ENCODE measurements at places on chromosomes 11 and 22.

DNA sequence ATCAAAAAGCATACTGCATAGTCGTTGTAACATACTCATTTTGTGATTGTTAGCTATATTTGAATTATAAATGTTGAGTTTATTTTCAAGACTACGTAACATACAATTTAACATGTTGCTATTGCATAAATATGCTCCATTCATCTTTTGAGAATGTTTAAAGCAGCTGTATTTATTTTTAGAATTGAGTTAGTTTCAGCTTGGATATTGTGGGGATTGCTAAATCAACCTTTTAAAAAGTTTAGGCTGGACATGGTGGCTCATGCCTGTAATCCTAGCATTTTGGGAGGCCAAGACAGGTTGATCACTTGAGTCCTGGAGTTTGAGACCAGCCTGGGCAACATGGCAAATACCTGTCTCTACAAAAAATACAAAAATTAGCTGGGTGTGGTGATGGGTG is 288.1 kb downstream of the DYNC2H1 start:
- no peak for DNase-seq

GRCh38 chr22:44206330-44206645 is 25.6 kb downstream of the PARVG start:
- no peak for DNase-seq

GRCh38 chr11:94776351-94777321 is 8.5 kb downstream of the AMOTL1 start:
- DNase-seq, result no peak

DNA sequence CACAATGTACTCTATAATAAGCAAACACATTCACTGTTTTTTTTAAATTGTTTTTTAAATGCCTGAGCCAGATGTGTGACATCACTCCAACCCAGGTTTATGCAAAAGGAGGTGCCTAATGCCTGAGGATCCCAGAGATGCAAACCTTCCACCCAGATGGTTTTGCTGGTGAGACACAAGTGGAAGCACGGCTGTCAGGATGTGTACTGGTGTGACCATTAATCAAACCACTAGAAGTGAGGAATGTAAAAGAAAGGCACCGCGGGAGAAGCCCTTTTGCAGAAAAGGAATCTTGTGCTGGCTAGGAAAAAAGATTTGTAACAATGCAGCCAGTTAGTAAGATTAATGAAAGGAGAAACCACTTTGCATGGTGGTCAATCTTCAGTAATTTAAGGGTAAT is 407.4 kb downstream of the LARGE1 start:
- no peak for DNase-seq

DNA sequence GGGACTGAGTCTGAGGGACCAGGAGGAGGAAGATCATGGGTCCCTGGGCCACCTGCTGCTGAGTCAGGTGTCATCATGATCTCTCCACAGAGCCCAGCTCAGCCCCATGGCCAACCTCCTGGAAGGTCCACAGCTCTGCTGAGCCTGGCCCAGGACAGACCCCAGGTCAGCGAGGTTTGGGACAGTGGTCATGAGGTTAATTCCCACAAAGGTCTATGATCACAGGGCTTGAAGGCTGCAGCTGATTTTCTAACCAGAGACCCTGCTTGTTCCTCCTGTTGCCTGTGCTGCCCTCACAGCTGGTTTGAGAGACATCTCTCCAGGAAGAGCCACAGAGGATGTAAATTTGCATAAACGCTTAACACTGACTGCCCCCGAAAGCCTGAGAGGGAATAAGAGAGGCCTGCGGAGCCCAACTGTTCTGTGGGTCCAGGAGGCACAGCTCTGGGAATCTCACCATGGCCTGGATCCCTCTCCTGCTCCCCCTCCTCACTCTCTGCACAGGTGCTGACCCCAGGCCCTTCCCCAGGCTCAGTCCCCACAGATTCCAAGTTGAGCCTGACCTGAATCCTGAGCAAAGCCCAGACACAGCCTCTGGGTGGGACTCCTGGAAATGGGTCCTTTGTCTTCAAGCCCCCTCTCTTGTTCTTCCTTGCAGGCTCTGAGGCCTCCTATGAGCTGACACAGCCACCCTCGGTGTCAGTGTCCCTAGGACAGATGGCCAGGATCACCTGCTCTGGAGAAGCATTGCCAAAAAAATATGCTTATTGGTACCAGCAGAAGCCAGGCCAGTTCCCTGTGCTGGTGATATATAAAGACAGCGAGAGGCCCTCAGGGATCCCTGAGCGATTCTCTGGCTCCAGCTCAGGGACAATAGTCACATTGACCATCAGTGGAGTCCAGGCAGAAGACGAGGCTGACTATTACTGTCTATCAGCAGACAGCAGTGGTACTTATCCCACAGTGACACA is 102.8 kb downstream of the GGTLC2 start:
- no peak for DNase-seq

GRCh38 chr11:57936050-57936418 is 87.6 kb upstream of the OR9Q1 start:
- no peak for DNase-seq

DNA sequence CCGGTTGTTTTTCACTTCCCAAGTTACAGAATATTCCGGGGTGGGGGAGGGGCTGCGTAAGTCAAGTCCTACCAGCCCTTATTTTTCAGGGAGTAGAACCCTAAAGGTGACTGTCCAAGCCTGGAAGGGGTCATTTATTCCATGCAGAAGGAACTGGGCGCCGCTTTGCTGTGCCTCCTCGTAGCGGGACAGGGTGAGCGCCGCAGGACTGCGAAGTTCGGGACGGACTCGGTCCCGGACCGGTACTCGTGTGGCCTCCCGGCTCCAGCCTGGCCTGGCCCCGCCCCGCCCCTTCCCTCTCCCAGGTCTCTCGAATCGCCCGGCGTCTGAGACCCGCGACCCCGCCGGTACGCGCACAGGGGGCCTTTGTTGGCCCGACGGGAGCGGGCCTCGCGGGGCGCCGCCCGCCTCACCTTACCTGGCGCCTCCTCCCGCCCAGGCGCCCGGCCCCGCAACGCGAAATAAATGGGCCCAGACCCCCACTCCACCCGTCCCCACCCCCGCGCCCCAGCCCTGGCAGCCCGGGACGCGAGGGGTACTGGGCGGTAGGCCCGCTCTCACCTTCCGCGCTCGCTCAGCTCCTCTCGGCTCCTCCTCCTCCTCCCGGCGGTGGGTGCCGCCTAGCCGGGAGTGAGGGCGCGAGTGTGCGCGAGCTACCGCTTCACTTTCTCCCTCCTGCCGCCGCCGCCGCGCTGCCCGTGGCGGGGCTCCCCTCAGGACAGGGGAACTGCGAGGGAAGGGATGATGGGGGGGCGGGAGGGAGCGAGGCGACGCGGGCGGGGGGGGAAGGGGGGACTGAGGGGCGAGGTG is 698 bp downstream of the PAK1 start:
- DNase-seq, result peak; percentile 66

All from activated naive CD4-positive, alpha-beta T cell treated with anti-CD3 and anti-CD28 coated beads, Interleukin-2, amount 50 U/mL, for 16 hours (primary cell).